Hepatic stellate cell (primary cell): ENCODE measurements at places on chromosomes 16 and 17.

GRCh38 chr17:49468811-49469385 is 26.2 kb upstream of the NGFR start:
- DNase-seq: no peak

DNA sequence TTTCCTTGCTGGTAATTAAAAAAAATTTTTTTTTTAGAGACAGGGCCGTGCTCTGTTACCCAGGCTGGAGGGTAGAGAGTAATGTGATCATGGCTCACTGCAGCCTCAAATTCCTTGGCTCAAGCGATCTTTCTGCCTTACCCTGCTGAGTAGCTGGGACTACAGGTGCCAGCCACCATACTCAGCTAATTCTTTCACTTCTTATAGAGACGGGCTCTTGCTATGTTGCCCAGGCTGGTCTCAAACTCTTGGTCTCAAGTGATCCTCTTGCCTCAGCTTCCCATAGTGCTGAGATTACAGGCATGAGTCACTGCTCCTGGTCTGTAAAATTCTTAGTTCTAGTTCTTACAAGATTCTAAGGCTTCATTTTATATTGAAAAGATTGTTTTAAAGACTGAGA is 11.1 kb downstream of the SMIM36 start:
- no peak for DNase-seq

- no peak for DNase-seq
Observed at GRCh38 chr17:63069245-63069644, 103.2 kb downstream of the TANC2 start.

- DNase-seq: no peak
Observed at GRCh38 chr17:49491192-49491769, 3.8 kb upstream of the NGFR start.

DNA sequence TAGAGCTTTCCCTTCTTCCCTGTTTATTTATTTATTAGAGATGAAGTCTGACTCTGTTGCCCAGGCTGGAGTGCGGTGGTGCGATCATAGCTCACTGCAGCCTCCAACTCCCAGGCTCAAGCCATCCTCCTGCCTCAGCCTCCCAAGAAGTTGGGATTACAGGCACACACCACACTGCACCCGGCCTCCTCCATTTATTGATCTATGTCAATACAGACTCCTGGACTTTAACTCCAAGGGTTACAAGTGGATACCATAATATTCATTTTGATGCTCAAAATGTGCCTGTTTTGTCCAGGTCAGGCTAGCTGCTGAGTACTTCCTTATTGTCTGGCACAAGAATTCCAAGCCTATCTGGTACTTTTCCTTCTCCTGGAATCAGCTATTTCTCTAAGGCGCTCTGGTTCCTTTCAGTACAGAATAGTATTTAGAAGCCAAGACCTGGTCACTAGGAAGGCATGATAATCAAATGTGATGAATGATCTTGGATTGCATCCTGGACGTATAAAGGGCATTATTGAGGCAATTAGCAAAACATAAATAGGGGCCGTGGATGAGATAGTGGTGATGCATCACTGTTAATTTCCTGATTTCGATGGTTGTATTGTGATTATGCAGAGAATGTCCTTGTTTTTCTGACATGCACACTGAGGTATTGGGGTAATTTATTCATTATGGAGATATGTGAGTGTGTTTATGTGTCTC is 21.7 kb downstream of the IL4R start:
- DNase-seq: no peak

DNA sequence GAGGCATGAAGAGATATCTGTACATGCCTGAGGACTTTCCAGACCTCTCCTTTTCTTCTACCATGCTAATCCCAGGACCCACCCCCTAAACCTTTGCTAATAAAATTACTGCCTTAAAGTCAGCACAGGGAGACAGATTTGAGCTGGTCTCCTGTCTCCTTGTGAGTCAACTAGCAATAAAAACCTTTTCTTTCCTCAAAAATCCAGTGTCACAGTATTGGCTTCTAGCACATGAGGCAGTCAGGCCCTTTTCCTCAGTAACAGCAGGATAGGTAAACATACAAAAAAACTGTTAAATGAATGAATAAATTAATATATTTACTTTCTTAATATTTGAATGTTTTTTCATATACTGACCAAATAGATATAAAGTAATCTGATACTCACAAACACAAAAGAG is 41.3 kb downstream of the ABCA10 start:
- DNase-seq: no peak

GRCh38 chr16:68231384-68232136 is 4.4 kb downstream of the ESRP2 start:
- DNase-seq: no peak

DNA sequence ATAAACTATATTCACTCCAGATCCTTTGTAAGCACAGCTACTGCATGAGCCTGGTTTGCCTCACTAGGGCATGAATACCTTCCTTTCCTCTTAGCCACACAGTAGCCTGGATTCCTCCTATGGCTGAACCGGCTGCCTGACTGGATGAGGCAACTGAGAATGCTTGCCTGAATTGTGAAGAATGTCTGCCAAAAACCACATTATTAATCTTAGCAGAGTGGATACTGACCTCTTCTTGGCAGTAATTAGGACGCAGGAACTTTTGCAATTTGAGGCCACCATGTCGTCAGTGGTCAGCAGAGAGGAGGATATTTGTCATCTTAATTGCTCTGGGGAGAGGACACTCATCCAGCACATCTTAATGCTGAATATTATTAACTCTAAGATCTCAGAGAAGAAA is 651.8 kb upstream of the GOT2 start:
- DNase-seq: no peak

DNA sequence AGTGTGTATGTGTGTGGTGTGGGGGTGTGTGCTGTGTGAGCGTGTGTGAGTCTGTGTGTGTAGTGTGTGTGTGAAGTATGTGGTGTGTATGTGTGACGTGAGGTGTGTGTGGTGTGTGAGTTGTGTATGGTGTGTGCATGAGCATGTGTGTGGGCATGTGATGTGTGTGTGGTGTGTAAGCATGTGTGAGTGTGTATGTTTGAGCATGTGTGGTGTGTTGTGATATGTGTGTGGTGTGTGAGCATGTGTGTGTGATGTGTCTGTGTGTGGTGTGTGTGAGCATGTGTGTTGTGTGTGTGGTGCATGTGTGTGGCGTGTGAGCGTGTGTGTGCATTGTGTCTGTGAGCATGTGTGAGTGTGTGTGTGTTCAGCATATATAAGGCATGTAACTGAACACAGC is 20.9 kb downstream of the MAPT start:
- no peak for DNase-seq

DNA sequence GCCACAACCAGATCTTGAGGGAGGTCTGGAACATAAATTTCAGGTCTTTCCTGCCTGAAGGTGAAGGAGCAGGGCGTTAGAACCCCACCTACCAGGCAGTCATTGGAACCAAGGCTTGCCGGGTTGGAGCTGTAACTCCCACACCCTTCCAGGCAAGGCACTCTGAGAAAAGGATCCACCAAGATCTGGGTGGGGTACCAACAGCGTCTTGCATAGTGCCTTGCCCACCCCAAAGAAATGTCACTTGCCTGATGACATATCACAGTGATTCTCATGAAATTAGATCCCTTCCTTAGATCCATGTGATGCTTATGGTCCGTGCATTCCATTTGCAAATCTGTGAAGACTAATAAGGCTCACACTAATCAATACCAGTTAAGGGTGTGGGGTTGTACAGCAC is 201.3 kb downstream of the KATNIP start:
- no peak for DNase-seq

- DNase-seq: no peak
Observed at GRCh38 chr16:50519001-50519400, 29.2 kb upstream of the NKD1 start.

GRCh38 chr17:37726891-37727675 is 17.8 kb downstream of the HNF1B start:
- no peak for DNase-seq

DNA sequence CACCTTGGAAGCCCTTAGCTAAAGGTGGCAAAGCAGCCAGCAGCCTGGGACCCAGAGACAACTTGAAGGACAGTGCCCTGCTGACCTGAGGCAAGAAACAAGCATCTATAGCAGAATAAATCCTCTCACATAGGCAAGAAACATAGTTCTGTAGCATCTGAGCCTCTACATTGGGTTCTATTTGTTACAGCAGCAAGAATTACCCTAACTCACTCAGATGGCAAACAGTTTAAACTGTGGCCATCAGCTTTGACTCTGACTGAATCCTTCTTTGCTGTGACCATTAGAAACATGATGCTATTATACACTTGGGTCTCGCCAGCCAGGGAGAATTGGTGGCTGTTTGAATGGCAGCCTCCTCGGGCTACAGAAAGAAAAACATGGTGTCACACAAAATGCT is 53.1 kb upstream of the CCL1 start:
- no peak for DNase-seq

DNA sequence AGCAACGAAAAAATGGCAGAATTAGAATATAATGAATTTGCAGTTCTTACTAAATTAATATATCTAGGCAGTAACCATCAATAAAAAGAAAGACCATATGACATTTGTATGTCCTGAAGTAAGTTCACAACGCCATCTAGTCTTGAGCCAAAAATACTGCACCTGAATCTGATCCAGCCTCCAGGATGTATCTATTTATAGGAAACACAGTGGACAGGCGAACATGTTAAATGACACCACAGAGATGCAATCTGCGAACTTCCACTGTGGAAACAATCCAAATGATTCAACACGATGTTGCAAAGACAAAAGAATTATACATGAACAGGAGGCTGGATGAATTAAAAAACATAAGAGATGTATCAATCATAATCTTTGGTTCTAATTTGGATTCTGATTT is 197.6 kb downstream of the CDH13 start:
- no peak for DNase-seq

GRCh38 chr17:76547183-76547641 is 7.4 kb downstream of the PRCD start:
- DNase-seq: peak; percentile 63

DNA sequence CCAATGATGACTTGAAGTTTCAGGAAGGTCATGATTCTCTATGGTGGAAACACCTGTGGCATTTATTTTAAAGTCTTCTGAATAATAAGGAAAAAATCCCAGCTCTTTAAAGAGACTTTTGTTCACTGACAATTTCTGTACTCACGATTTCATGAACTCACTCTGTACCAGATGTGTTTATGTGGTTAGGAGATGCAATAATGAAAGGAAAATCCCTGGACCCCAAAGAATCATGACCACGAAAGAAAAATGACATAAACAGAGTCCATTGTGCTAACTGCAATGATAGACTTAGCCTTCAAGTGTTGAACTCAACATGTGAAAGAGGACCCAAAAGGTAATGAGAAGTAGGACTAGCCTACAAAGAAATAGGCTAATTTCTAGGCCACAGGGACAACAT is 947.5 kb downstream of the CDH11 start:
- DNase-seq: no peak

- no peak for DNase-seq
Observed at GRCh38 chr17:48228720-48229119, 121.2 kb downstream of the SNX11 start.

DNA sequence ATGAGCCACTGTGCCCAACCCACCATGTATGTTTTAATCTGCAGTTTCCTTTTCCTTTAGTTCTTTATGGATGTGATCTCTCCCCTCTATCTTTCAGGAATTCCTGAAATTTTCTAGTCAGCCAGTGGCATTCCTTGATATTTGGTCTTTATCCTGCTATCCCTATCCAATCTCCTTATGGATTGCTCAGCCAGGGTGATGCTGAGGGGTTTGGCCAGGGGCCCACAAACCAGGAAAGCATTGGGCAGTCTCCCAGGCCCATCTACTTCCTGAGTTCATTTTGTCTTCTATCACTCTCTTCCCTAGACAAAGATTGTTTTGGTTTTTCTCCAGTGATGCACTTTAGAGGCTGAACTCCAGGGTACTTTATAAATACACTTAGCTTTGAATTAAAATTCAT is 115.9 kb downstream of the KATNIP start:
- DNase-seq: no peak

GRCh38 chr16:82801361-82801760 is 174.6 kb downstream of the CDH13 start:
- DNase-seq: peak; percentile 4

GRCh38 chr17:71361656-71362450 is 759.0 kb upstream of the SOX9 start:
- peak; percentile 4 for DNase-seq

GRCh38 chr17:47810901-47811635 is 10.5 kb downstream of the OSBPL7 start:
- DNase-seq: no peak

DNA sequence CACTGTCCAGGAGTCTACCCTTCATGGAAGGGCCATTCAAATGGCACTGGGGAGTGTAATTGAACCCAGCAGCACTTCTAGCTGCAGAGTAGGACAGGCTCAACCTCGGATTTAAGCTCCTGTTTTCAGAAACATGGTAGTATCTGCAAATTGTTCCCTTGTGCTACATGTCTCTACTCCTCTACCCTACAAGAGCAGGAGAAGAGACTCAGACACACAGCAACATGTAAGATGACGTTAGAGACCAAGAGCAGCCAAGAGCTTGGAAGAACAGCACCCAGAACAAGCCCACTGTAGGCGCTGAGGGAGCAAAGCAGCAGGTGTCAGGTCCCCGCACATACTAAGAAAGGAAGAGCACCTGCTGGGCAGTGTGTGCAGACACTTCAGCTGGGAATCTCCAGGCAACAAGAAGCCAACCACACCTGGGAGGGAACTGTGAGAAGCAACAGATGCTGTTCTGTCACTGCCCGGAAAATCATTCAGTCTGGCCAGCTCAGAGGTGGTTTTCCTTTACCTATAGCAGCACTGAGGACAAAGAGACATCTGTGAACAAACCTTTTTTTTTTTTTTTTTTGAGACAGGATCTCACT is 35.6 kb upstream of the MNT start:
- no peak for DNase-seq

GRCh38 chr17:41814195-41814594 is 1.4 kb downstream of the FKBP10 start:
- no peak for DNase-seq

DNA sequence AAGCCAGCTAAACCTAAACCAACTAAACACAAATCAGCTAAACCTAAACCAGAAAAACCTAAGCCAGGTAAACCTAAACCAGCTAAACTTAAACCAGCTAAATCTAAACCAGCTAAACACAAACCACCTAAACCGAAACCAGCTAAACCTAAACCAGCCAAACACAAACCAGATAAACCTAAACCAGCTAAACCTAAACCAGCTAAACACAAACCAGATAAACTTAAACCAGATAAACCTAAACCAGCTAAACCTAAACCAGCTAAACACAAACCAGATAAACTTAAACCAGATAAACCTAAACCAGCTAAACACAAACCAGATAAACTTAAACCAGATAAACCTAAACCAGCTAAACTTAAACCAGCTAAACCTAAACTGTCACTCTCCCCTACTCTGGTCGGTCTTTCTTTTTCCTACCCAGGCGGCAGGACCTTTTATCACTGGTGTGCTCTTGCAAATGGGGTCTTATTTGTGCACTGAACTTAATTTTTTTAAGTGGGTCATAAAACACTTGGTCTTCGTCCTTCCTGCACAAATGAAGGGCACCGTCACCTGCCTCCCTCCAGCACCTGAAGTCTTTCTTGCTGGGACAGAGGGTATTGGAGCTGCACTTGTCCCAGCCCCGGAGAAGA is 7.2 kb downstream of the EVPL start:
- no peak for DNase-seq

- no peak for DNase-seq
Observed at GRCh38 chr17:81834831-81835267, at the start of gene PPP1R27. Gene PPP1R27 (minus strand): TSS chr17:81835050. CDS start chr17:81834953, 97 bp downstream.
